ENCODE measurements at places on chromosomes 11 and 22.

- DNase-seq: no peak
Observed at GRCh38 chr22:50012211-50013181, at the start of gene IL17REL. Gene IL17REL (minus strand): TSS chr22:50012765. CDS start chr22:50012646, 119 bp downstream.

DNA sequence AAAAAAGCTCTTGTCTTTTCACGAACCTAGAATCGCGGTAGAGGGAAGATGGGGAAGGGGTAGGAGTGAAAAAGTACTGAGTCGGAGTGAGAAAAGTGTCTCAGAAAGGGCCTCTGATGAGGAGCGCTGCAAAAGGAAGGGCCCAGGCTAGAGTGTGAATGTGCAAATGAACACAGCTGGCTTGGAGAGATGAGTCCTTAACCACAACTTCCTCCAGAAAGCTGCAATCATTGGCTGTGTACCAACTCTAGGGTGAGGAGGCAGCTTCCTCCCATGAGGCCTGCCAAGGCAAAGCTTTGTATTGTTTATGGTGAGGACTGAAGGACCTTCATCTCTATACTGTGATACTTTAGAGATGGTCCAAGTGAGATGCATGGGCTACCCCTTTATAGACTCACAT lies 566.9 kb upstream of the ANO5 start:
- DNase-seq: no peak

DNA sequence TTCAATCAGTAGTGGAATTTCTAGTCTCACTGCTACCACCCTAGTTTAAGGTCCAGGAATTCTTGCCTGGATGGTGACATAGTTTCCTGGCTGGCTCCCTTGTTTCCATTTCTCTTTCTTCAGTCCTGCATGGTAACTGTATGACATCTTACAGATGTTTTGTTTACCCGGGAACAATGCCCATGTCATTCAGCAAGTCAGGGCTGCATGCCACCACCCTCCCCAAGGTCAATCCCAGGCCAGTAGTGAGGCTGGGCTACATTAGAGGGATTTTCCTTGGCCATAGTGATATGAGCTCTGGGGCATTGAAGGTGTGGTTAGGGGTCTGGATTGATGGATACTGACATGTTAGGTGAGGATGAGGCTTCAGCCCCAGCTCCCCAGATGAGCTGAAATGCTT lies 114.9 kb upstream of the E2F8 start:
- no peak for DNase-seq

DNA sequence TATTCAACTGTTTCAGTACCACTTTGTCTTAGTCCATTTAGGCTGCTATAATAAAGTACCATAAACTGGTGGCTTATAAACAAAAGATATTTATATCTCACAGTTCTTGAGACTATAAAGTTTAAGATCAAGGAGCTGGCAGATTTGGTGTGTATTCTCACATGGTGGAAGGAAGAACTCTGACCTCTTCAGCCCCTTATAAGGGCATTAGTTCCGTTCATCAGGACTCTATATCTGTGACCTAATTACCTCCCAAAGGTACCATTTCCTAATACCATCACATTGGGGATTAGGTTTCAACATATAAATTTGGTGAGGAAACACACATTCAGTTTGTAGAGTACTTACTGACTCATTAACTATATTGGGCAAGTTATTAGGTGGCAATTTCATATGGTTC lies 10.7 kb upstream of the ARL14EP start:
- DNase-seq: no peak

DNA sequence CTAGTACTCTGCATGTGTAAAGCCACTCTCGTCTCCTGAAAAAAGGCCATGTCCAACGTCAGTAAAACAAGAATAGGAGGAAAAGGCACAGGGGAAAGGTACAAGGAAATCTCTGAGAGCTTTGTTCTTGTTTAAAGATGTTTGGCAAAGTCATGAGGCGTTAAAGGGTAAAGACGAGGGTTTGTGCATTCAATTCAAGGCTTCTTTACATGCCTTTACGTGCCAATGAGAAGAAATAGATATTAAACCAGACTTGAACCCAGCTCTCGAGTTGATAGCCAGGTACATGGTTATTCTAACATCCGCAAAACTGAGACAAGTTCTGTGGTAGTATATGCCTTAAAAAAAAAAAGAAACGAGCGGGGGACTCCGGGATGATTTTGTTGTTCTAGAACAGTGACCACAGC lies 704 bp upstream of the CFL1 start:
- DNase-seq: no peak

DNA sequence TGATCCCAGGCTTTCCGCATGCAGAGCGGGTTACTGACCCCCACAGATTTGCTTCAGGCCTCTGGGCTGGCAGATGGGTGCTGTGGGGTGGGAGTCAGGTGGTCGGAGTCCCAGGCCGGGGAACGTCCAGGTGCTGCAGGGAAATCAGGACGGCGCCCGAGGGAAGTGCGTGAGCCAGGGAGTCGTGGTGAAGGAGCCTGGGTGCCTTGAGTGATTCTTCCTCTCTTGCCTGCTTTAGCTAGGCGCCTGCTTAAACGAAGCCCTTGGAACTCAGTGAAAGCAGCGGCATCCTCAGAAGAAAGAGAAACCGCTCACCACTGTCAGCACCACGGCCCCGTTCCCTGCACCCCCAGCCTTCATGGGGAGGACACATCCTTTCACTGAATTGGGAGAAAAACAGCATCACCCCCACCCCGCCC lies 455.6 kb downstream of the BRD1 start:
- no peak for DNase-seq

- no peak for DNase-seq
Observed at GRCh38 chr11:2096011-2096918, 42.9 kb downstream of the IGF2 start.

DNA sequence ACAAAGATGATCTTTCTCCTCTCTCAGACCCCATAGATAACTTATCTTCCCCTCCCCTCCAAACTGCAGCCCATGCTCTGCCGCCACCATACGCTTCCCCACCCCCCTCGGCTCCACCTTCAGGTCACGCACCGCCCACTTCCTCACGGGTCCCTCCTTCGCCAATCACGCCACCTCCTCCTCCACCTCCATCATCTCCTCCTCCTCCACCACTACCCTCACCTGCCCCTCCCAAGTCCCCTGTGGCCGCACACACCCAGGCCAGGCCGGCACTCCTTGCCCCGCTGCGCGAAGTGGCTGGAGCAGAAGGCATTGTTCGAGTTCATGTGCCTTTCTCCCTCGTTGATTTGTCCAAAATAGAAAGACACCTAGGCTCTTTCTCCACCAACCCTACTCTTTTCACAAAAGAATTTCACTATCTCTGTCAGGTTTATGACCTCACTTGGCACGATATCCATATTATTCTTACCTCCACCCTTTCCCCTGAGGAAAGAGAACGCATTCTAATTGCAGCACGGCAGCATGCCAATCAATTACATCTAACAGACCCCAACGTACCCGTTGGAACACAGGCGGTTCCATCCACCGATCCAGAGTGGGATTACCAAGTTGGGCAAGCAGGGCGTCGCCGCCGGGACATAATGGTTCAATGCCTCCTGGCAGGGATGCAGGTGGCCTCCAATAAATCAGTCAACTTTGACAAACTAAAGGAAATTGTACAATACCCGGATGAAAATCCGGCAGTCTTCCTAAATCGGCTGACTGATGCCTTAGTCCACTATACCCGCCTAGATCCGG lies 12.3 kb upstream of the OR56A3 start:
- DNase-seq: no peak

GRCh38 chr11:33005175-33005574 lies 10.5 kb upstream of the DEPDC7 start:
- no peak for DNase-seq

DNA sequence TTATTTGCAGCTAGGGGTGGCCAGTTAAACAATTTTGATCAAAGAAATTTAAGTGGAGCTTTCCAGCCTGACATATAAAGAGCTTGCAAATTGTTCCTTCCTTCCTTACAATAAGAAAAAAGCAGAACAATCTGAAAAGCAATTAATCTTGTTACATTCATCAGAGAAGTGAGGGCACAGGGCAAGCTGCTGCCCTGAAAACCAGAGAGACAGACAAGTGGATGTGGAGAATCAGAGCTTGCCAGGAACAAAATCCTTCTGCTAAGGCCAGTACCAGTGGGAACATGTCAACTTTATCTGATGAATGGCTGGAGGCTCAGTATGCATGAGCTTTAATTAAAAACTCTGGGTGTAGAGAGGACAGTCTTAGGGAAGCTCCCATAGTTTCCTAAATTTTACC lies 8.8 kb downstream of the CCDC179 start:
- DNase-seq: no peak

DNA sequence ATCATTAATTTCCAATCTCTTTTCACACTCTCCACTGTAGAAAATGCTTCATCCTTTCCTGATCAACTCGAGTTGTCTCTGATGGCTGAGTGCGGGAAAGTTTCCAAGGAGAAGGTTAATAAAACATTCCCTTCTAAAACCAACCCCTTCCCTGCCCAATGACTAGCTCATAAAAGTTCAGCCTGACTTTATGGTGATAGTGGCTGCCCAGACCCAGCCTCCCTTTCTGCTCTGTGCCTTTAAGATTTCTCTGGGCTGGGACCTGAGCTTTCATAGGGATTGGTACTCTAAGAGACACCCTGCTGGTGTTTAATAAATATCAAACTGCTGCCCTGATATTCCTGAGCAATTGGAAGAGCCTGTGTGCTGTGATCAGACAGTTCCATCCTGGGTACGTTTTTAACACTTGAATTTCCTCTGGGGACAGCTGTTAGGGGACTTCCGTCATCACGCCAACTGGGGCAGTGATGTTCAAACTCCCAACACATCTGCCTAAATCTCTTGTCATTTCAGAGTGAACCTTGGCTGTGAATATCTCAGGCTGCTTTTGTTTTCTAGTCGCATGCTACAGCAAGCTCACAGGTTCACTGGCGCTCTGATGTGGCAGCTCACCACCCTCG lies 195.0 kb upstream of the KIRREL3 start:
- DNase-seq: no peak

DNA sequence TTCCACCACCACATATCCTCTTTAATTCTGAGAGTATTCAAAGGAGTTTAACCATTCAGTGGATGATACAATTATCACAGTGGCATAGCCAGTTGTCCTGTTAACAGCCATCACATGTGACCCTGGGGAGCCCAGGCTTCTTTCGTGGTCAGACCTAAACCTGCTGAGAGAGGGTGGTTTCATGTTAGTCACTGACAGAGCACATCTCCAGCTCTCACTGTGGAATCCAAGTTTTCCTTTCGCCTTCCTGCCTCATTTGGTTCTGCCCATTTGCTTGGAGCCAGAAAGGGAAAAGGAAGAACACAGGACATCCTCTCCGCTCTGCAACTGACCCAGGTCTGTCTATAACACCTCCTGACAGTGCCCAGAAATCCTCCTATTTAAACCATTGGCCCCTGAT lies 60.4 kb downstream of the MCHR1 start:
- no peak for DNase-seq

GRCh38 chr22:22450343-22450839 lies 58.2 kb downstream of the ZNF280B start:
- peak; percentile 2 for DNase-seq

GRCh38 chr11:64256300-64256699 lies 5.0 kb downstream of the PLCB3 start:
- no peak for DNase-seq

DNA sequence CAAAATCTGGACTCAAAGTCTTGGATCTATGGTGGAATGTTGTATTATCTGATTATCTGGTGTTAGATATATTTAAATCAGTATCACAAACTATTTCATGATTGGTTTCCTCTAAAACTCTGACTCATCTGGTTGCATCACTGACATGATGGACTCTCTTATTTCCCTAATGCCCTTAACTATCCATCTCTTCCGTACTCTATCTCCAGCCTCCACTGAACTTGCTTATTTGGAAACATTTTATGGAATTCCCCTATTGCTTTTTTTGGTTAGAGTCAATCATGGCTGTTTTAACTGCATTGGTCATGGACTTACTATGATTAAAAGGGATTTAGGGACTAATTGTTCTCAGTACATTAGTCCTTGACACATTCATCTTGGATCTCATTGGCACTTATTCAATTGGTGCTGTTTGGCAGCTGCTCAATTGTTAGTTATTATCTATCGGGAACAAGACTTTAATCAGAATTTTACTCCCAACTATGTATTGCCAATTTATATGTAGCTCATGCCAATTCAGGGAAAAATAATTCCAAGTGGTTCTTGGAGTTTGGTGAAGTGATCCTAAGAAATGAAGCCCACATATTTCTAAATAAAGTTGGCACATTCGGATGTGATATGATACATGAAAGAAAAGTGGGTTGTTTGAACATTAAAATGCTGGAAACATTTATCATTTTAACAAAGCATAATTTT lies 942.0 kb upstream of the CCDC90B start:
- no peak for DNase-seq

- no peak for DNase-seq
Observed at GRCh38 chr11:25163421-25163820, 666.6 kb downstream of the LUZP2 start.

DNA sequence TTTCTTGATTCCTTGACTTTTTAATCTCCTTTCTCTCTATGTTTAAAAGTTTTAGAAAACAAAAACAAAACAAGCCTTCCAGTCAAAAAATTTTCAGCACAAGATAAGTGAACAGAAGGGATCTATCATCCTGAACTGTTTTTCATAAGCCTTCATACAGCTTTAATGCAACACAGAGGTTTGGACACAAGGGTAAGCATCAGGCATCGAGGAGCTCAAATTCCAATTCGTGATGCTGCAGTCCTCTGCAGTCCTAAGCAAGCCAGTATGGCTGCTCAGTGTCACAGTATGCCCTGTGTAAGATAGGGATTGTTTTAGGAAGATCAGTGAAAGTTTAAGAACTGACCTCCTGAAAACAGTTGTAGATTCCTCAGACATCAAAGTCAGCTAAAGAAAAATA lies 740.9 kb downstream of the NTM start:
- DNase-seq: no peak

GRCh38 chr11:103648670-103649400 lies 387.6 kb upstream of the DDI1 start:
- DNase-seq: no peak

DNA sequence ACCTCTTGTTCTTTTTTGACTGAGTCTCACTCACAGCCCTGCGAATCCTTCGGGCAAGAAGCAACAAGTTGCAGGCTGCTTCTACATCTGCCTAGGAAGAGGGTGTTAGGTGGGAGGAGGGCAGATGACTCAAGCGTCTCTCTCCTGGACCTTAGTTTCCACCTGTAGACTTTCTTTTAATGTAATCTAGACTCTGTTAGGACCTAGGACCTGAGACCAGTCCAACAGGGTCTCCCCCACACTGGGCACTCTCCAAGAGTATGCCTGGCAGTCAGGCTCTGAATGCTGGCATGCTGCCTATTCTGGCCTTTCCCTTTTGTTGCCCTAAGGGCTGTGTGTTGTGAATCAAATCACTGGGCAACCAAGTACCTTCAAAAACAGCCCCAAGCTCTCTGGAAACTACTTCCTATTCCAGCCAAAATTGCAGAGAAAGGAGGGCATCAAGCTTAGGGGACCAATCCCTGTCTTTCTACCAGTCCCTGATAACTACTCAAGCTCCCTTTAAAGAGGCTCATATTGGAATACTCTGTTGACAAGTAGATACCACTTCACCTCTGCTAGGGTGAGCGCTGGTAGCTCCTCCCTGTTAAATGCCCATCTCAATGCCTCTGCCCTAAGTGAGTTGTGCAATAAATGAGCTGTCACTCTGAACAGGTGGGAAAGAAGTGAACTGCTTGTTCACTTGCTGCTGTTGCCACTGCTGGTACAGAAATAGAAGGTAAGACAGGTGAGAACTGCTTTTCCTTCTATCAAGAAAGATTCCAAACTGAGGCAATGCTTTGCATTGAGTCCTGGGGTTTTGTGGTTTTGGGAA lies at the start of gene BBOX1:
BBOX1 (plus strand) TSS at position 514 of the 814 bp plus-strand sequence. CDS start 14,616 bp downstream, outside the sequence.
- peak; percentile 49 for DNase-seq

All from anterior cingulate cortex (tissue), 58 donors.